T follicular helper cell (primary cell): ENCODE measurements at places on chromosomes 12 and 14.

DNA sequence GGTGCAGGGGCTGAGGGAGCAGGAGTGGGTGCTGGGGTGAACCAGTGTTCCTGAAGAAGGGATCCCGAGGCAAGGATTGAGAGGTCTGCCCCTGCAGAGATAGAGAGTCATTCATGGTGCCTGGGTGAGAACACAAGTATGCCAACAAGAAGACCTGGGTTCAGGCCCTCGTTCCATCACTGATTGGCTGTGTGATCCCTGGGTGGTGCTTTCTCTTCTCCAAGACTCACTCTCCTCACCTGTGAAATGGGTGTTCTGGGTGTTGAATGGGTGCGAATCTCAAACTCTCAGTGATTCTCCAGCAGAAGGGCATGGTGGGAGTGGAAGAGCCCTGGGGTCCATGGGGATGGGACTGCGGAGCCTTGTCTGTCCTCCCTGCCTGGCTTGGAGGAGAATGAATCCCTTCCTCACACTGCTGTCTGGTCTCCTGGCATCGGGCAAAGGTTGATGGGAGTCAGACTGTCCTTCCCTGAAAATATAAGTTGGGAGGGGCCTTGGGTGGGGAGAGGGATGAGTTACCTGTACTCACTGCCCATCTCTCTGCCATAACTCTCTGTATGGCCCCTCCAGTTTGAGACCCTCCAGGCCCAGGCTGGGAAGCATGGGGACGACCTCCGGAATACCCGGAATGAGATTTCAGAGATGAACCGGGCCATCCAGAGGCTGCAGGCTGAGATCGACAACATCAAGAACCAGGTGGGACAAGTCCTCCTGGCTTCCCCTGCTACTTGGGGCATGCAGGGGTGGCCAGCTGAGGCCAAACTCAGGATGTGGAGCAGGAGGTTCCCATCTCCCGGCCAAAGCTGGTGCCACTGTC lies 9.6 kb downstream of the KRT7 start:
- DNase-seq = no peak

DNA sequence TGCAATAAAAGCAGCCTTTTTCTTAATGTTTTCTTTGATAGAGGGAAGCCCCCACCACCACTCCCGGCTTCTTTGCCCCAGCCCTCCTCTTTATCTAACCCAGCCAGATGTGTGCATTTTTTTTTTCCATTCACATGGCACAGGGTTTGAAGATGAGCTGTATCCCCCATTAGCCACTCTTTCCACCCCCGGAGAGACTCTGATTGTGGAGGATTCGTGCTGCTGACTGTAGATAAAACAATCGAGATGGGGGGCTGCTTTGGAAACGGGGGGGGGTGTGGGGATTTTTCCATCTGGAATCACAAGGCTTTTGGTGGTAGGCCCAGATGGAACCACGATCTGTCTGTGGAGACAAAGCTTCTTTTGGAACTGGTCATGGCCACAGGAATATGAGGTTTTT lies 46.2 kb upstream of the VASH1 start:
- no peak for DNase-seq

GRCh38 chr12:71109834-71110233 lies 48.0 kb downstream of the TSPAN8 start:
- DNase-seq = no peak

DNA sequence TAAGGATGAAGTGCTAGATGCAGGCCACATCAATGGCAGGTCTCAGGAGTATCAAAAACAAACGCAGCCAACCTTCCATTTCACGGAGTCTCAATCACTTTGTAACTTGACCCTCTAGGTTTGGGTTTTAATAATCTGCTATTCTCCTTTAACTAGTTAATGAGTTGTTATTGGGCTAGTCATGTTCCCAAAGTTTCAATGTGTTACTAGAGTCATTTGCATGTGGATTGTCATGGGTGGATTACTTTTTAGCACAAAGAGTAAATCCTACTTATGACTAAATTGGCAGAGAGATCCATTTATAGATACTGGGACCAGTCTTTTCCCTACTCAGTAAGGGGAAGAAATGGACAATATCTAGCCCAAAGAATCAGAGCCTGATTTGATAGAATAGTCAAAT lies 151.0 kb downstream of the BCAT1 start:
- no peak for DNase-seq
